ENCODE measurements at places on chromosomes 11 and 22.

DNA sequence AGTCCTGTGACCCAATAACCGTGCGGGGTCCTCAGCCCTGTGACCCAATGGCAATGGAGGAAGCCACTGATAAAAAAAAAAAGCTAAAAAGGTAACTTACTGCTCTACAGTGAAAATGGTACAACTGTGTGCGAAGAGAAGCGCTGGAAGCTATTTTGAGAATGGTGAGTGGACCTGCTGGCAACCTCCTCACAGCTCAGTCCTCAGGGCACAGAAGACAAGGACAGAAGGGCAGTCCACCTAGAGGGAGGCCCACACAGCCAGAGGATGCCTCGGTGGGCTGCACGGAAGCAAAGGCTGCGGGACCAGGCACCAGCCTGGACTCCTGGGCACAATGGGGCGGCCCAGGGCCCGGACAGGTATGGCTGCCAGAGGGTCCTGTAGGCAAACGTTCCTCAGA lies 35.6 kb downstream of the BRD1 start:
- DNase-seq = no peak

- peak; percentile 49 for DNase-seq
These were observed 2.2 kb upstream of the TRIM3 start for GRCh38 chr11:6475936-6476335.

- no peak for DNase-seq
These were observed 17.8 kb downstream of the GRAMD4 start for GRCh38 chr22:46637711-46638600.

DNA sequence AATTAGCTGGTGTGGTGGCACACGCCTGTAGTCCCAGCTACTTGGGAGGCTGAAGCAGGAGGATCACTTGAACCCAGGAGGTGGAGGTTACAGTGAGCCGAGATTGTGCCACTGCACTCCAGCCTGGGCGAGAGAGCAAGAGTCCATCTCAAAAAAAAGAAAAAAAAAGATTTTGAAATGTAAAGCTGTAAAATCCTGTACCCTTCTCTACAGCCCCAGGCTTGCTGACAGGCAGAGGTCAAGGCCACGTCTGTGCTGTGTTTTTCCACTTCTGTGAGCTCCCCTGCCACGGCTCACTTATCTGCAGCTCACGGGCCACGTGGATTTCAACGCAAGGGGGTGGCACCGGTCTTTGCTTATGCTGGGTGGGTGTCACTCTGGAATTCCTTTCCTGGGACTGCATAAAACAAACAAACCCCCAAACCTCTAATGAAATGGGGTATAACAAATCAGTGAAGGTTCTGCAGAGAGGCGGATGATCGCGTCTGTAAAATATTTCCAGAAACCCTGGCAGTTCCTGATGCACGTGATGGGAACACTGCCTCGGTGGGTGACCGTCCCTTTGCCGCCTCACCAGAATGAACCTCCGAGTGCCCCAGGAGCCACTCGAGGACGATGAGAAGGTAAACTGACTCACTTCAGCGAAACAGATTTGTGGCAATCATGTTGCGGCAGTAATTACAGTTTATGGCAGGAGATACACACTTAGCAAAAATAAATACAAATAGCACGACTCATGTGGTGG lies 44.0 kb upstream of the ATXN10 start:
- DNase-seq = no peak

DNA sequence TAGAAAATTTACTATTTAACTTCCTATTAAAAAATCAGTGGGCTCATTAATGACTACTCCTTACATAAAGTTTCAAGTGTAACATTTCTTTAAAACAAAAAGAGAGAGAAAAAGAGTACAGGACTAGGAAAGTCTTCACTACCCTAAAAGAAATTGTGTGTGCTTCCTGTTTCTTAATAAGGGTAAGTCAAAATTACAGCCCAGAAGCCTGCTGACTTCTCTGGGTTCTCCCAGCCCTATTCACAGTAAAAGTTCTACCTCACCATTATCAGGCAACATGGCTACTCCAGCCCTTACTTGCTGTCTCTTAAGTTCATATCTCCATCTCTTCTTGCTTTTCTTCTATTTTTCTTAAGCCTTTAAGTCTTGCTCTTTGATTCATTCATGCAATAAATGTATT lies 20.3 kb upstream of the ZC3H12C start:
- DNase-seq = no peak

GRCh38 chr11:44016546-44017442 lies 31.0 kb upstream of the ACCSL start:
- no peak for DNase-seq

- DNase-seq = no peak
These were observed 23.3 kb upstream of the MMP7 start for GRCh38 chr11:102553835-102554282.
